ENCODE measurements at places on chromosomes 13 and 19.

GRCh38 chr13:51804295-51805172, 571 bp upstream of the DHRS12 start:
- no peak for DNase-seq

GRCh38 chr19:11418094-11418548, 993 bp downstream of the RGL3 start:
- no peak for DNase-seq

DNA sequence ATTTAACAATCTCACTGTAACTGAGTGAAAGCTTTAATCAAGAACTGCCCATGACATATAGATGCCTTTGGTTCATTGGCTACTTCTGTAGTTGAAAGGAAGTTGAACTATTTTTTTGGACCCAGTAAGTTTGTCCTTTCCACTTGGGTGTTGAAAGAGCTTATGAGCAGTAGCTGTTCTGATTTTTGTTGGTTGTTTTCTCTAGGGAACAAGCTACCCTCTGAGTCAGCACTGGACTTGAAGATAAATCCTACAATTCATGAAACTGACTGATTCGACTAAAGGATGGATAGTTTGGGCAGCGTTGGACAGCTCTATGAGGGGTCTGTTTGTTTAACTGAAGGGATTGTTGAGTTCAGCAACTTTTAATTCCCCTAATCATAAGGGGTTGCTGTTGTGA, 101.0 kb downstream of the PAN3 start:
- DNase-seq, result no peak

DNA sequence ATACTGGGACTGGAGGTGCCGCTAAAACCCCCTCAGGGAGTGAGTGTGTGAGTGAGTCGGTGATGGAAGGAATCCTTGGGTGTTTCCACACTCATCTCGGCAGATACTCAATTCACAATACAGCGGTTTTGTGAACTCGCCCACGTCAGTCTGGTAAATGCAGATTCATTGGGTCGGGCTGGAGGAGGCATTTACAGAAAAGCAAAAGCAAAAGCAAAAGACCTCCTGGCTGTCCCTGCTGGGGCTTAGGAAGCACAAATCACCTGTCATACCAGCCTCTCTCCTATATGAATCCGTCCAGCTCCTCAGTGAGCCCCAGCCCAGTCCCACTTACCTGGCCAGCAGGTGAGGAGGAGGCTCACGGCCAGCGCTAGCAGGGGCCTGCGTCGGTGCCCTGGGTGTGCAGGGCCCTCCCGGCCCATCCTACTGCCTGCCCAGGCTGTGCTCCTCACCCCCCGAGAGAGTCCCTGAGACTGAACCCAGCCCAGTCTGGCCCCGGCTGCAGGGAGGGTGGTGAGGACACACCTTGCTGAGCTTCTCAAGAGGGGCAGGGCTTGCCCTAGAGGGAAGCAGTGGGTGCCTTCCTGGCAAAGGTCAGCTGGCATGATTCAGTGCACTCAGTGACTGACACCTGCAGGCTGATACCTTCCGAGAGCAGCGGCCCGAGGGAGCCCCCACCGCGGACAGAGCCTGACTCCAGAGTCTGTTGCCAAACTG, at the start of gene MUC16:
Gene MUC16 (minus strand): TSS at position 475 of the 717 bp plus-strand sequence.
- DNase-seq, result no peak

DNA sequence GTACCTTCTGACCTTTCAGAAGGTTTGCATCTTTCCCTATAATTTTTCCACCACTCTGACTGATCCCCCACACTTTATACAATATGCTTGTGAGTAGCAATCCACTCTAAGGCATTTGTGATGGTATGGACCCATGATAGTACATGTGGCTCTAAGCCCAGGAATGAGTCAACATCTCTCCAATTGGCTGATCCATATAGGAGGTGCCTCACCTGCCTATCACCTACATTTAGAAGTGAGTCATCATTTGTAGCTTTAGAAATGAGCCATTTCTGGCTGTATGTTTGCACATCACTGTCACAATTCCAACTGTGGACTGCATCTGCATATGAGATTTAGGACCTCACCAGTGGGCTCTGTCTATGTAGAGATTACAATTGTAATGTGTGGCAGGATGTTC, 133.1 kb upstream of the ZNF91 start:
- DNase-seq, result no peak

DNA sequence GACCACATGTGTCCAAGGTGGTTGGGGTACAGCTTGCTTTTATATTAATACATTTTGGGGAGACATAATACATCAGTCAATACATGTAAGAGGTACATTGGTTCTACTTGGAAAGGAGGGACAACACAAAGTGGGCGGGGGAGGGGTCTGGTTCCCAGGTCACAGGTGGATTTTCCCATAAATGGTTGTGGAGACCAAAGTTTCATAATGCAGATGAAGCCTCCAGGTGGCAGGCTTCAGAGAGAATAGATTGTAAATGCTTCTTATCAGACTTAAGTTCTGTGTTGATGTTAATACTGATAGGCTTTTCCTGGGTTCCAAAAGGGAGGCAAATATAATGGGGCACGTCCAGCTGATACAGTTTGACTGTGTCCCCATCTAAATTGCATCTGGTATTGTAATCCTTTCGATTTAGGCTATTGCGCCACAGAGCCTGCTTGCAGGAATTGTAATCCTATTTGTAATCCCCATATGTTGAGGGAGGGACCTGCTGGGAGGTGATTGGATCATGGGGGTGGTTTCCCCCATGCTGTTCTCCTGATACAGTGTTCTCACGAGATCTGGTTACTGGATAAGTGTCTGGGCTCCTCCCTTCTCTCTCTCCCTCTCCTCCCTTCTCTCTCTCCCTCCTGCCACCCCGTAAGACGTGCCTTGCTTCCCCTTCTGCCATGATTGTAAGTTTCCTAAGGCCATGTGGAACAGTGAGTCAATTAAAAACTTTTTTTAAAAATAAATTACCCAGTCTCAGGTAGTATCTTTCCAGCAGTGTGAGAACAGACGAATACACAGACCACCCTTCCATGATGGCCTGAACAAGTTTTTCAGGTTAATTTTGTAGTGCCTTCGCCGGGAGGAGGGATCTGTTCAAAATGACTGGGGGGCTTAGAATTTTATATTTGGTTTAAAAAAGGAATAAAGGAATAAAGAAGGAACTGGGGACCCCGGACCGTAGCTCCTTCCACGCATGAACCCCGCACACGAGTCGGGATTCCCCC, 44.9 kb downstream of the ZNF823 start:
- DNase-seq, result no peak

DNA sequence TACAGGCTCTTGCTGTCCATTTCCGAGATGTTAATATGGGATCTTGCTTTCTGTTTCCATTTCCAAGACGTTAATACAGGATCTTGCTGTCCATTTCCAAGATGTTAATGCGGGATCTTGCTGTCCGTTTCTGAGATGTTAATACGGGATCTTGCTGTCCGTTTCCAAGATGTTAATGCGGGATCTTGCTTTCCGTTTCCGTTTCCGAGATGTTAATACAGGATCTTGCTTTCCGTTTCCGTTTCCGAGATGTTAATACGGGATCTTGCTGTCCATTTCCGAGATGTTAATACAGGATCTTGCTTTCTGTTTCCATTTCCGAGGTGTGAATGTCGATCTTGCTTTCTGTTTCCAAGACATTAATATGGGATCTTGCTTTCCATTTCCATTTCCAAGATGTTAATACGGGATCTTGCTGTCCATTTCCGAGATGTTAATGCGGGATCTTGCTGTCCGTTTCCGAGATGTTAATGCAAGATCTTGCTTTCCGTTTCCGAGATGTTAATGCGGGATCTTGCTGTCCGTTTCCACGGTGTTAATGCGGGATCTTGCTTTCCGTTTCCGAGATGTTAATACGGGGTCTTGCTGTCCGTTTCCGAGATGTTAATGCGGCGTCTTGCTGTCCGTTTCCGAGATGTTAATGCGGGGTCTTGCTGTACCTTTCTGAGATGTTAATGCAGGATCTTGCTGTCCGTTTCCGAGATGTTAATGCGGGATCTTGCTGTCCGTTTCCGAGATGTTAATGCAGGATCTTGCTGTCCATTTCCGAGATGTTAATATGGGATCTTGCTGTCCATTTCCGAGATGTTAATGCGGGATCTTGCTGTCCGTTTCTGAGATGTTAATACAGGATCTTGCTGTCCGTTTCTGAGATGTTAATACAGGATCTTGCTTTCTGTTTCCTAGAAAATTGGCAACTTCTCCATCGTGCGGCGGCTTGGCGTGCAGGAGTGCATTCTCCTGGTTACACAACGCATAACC, 38.3 kb downstream of the PEX11G start:
- DNase-seq, result no peak

DNA sequence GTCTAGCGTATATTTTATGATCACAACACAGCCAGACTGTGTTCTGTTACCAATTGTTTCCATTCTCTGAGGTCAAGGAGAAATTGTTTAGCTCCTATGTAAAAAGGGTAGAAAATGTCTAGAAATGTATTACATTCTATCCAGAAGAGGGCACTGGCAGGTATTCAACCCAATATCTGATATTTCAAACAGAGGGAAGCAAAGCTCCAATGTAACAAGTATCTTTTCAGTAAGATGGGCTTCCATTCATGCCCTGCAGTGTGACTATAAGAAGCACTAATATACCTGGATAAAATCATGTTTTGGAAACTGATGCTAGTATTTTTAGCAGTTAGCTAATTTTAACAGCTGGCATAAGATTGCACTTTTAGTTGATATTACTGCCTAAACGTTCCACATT, 312.7 kb downstream of the FGF14 start:
- no peak for DNase-seq

DNA sequence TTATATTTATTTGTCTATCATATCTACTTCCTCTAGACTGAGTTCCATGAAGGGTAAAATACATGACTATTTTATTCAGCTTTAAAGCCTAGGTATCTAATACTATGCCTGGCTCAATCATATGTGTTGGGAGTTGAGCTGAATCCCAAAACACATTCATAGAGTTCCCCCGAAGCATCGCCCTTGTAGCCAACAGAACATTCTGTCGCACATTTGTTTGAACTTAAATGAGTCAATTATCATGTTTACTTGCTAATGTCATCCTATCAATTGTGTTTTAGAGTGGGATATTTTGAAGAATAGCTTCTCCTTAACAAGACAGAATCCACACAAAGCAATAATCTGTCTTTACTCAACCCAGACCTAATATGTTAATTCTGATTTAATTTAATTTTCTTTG, 252.4 kb downstream of the HS6ST3 start:
- DNase-seq, result no peak

DNA sequence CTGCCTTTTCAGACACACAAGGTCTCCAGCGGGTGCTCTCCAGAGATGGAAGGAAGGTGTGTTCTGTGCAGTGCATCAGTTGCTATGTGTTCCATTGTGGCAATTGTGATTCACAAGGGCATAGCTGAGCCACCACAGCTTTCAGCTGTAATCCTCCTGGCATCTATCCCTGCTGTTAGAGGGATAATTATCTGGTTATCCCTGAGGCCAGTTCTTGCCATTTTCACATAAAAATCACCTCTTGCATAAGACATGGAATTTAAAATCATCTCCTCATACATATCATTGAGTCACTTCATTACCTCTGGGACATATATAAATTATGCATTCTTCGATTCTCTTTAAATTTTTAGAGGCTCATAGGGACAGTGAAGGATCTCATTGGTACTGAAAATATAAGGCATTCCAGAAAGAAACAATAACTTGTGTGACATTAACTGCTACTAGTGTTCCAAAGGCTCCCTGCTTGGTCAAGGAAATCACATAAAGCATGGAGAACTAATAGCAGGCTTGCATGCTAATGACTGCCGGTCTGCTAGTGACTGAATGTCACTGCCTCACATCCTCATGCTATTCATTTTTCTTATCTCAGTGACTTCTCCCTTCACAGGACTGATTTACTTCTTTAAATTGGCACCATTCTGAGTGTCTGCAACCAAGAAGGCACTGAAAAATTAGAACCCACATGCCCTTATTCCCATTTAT, 214.0 kb downstream of the ENOX1 start:
- DNase-seq, result no peak

DNA sequence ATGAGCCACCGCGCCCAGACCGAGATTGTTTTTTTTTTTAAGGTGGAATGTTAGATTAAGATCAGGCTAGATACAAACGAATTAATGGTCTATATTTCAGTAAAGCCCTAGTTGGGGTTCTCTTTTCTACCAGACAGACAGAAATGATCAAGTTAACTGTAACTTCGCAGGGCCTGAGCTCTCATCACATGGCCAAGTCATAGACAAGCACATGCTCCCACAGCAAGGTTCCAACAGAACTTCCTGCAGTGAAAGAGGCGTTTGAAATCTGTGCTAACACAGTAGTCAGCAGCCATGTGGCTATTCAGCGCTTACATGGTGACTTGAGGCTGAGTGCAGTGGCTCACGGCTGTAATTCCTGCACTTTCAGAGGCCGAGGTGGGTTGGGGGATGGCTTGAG, 34.7 kb upstream of the SEMA6B start:
- DNase-seq, result no peak

DNA sequence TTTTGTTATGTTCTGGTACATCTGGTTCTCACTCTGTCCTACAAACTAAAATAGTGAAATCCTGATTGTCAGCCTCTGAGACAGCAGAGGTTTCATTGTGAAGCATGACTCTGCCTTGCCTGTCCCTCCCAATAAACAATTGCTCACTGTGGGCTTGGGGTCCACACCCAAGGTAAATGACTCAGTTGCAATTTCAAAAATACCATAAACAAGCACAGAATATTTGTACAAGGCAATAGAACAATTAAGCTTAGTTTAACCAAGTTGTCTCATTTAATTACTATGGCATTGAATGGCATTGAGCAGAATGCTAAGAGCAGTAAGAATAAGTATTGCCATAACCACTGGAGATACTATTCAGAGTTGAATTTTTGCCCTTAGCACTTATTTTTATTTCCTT, 353.6 kb downstream of the SPRY2 start:
- no peak for DNase-seq

DNA sequence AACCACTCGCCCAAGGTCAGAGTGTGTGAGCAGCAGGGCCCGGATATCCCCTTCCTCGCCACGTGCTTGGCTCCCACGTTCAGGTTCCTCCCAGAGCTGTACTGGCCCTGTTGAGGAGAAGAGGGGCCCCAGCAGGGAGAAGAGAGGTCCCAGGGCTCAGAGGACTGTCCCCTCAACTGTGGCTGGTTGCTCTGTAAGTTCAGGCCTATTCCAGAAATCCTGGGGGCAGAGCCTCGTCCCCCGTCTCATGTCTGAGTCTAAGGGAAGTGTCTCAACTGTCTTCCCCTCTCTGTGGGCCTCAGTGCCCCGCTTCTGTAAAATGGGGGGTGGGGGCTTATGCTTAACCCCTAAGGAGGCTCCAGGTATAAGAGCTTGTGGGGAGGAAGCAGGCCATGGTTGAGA, 3.9 kb downstream of the PPP5C start:
- peak; percentile 13 for DNase-seq

DNA sequence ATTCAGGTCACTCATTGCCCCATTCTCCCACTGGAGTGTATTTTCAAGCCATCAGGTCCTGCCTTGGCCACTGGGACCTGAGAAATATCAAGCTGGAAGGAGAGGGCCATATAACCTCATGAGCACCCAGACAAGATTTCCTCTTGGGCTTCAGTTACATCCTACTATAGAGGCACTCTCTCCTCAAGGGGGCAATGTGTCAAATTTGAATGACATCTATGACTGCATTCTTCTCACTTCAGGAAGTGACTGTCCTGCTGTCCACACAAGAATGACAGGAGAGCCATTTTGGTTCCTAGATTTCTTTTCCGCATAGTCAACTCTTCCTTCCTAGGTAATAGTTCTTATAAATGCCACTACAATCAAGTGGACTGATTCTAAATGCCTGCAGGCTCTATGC, 416.2 kb downstream of the DIAPH3 start:
- no peak for DNase-seq

Measured in NK-92 treated with Interleukin-12 subunit alpha and Interleukin-12 subunit beta, amount 100 ng/mL, for 24 hours (cell line).